Non-pigmented ciliary epithelial cell (primary cell): ENCODE measurements at places on chromosomes 2 and 18.
A peak's percentile ranks its signal among the peaks of the same experiment; 100 is the strongest.

DNA sequence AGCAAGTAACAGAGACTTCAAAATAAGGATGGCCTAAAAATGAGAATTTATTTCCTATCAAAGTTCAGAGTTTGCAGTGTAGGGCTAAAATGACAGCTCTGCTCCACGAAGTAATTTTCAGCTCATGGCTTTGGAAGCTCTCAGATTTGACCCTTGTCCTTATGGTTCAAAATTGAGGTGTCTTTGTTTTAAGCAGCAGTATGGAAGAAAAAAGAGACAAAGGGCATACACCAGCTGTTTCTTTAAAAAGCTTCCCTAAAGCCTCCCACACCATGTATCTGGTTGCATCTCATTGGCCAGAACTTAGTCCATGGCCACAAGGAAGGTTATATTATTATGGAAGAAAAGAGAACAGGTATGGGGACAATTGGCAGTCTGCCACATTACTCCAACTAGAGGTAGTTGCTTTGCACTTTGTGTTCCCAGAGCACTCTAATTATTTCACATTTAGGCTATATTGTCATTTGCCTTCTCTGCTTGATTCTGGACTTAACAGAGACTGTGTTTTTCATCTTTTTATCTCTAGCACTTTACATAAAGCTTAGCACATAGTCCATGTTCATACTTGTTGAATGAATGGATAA is 180.4 kb downstream of the MCFD2 start:
- no peak for DNase-seq

GRCh38 chr18:6397931-6398566 is 16.7 kb downstream of the L3MBTL4 start:
- DNase-seq, result no peak

DNA sequence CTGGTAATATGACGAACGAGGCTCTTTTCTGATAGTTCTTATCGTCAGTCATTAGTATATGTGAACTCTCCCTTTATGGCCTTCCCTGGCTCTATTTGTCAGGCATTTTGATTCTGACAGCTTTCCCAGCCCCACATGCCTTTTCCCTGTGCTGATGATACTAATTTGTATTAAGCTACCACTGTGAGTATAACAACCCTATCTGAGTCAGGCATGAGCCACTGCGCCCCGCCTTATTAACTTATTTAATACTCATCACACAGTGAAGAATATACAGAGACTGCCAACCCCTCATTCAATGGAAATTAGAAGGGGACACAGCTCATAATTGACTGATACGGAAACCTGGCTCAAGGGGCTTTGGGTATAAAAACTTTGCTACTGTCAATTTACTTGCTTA is 140.0 kb downstream of the NETO1 start:
- no peak for DNase-seq

DNA sequence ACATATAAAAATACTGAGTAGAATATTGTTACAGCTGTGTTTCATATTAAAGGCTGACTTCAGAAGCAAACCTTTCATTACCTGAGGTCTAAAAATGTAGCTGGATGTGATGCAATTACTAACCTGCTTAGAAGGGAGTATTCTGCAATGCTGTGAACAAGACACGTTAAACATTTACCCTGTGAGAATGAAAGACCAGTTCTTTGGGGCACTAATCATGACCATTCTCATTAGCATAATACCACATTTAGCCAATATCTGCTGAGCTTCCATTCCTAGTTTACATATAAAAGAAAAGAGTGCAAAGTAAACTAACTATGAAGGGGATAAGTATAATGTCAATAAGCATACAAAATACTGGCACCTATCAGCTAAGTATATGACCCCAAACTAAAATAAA is 784.0 kb upstream of the KLHL29 start:
- DNase-seq, result no peak

DNA sequence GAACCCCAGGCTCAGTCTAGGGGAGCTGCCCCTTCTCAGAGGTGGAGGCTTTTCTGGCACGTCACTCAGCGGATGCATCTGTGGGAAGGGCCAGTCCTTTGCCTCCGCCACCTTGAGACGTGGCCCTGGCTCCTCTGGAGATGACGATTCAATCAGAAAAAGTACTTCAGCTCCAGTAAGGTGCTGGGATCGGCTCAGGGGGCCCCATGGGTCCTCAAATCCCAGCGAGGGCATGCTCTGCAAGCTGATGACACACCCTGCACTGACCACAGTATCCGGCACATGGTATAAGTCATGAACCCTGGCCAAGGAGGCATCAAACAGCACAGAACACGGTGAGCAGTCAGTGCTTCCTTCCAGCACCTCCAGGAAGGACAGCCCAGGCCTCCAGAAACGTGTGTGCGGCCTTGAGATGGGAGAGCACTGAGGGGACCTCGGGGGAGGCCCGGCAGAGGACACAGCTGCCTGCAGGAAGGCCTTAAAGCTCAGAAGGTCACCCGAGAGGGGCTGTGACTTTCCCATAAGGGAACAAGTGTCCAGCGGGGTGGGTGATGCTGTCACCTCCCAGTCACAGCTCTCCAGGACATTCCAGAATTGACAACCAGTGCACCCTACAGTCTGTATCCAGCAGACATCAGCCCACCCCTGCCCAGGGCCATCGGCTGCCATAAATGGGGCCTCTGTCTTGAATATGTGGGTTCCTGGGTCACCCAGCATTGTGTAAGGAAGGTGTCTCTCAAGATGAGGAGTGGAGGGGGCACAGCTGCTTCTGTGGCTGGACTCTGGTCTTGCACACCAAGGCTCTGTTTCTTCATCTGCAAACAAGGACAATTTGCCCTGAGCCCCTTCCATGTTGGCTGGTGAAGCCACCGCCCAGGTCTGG is 205.8 kb downstream of the NDUFA10 start:
- DNase-seq, result no peak

GRCh38 chr2:170222298-170222697 is 44.4 kb downstream of the MYO3B start:
- DNase-seq, result no peak

GRCh38 chr2:61750624-61751023 is 103.2 kb downstream of the FAM161A start:
- DNase-seq, result peak; percentile 41

DNA sequence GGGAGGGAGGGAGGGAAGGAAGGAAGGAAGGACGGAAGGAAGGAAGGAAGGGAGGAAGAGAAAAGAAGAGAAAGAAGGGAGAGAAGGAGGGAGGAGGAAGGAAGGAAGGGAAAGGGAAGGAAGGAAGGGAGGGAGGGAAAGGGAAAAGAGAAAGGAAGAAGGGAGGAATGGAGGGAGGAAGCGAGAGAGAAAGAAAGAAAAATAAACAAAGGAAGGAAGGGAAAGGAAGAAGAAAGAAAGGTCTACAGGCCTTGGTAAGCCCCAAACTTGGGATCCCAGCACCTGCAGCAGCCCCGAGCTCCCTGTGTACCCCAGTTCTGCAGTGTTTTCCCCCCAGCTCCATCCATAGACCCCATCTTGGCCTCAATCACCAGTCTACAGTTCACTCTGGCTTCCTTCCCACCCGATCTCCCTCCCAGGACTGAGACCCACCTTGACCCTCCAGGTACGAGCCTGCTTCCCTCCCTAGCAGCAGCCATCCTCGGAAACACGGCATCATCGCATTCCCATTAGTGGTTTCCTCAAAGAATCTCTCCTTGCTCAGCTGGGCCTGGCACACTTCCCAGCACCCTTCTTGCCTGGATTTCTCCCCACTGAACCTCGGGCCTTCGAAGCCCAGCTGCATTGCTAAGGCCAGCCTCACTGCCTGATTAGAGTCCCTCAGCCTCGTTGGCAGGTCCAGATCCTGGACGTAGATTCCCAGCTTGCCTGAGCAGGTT is 46.1 kb upstream of the SH3BP4 start:
- DNase-seq, result no peak

GRCh38 chr2:41605311-41605710 is 442.5 kb upstream of the PKDCC start:
- DNase-seq, result no peak

DNA sequence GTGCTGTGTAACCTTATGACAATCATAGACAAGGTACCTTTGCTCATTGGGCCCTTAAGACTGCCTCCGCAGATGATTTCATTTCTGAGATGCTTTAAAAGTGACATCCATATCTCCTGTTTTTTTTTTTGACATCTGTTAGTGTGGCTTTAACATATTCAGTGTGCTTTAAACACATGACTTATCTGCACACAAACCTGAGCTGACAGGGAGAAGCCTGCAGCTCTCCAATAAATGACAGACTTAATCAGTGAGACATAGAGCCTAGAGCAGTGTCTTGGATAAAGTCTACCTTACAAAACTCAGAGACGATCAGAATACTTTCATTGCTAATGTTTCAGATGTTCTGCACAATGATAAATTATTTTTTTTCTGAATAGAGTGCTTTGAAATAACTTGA is 130.7 kb downstream of the UBE2E3 start:
- no peak for DNase-seq

GRCh38 chr2:105329561-105330495 is at the start of gene TGFBRAP1:
TGFBRAP1 (minus strand) TSS chr2:105329735; CDS start chr2:105308301, 21,434 bp downstream.
- no peak for DNase-seq

DNA sequence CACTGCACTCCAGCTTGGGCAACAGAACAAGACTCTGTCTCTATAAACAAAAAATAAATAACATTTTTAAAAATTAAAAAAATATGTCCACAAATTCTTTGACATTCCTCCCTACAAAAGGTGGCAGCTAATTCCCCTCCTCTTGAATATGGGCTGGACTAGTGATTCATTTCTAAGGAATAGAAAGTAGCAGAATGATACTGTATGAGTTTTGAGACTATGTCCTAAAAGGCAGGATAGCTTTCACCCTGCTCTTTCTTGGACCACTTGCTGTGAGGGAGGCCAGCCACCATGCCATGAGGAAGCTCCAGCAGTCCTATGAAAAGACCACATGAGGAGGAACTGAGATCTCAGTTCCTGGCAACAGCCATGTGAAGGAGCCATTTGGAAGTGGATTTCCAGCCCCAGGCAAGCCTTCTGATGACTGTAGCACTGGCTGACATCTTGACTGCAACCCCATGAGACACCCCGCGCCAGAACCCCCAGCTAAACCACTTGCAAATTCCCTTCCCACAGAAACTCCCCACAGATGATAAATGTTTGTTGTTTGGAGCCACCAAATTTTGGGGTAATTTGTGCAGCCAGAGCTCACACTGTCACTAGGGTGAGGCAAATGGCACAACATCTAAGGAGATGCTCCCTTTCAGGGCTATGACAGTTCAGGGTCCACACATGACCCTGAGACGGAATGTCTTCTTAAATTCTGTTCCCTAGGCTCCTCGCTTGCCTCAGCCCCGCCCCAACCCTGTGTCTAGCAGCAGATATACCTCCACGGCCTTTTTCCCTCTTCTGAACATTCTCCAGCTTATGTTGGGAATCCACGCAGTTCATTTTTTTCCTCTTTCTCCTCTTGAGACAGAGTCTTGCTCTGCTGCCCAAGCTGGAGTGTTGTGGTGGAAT is 17.1 kb upstream of the ATOH8 start:
- no peak for DNase-seq
